Activated CD4-positive, alpha-beta T cell treated with anti-CD3 and anti-CD28 coated beads, Interleukin-2, amount 50 U/mL, for 4 hours (primary cell): ENCODE measurements at places on chromosomes 6 and 20.
A peak's percentile ranks its signal among the peaks of the same experiment; 100 is the strongest.

GRCh38 chr20:10074513-10074912, 39.7 kb downstream of the ANKEF1 start:
- no peak for DNase-seq

DNA sequence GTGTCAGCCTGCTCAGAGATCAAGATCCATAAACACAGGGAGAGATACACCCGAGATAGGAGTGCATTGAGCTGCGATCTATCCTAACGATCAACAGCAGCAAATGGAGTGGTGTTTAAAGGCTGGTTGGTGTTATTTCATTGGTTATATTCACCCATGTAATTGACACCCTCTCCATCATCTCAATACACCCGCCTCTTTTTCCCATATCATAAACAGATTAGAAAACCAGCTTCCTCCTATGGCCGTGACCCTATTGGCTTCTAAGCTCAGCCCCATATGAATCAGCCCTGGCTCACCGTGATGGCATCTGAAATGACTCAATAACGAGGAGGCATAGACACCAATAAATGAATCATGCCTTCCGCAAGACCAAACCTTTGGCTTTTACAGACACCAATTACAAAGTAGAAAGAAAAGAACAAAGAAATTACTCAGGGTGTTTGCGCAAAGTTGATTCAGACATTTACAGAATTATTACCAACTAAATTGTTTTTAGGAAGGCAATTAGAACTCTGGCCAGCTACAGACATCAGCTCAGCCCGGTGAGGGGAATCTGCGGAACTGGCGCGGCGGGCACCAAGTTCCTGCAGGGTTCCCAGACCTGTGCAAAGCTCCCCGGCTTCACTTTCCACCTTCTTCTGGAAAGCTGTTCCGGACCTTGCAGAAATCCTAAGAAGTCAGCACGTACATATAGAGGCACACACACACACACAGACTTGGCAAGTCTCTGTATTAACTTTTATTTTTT, 11.5 kb downstream of the PMEPA1 start:
- peak; percentile 73 for DNase-seq

GRCh38 chr20:41217422-41217821, 80.1 kb downstream of the PLCG1 start:
- DNase-seq: no peak

GRCh38 chr6:108105571-108105970, 31.0 kb upstream of the OSTM1 start:
- DNase-seq: no peak

DNA sequence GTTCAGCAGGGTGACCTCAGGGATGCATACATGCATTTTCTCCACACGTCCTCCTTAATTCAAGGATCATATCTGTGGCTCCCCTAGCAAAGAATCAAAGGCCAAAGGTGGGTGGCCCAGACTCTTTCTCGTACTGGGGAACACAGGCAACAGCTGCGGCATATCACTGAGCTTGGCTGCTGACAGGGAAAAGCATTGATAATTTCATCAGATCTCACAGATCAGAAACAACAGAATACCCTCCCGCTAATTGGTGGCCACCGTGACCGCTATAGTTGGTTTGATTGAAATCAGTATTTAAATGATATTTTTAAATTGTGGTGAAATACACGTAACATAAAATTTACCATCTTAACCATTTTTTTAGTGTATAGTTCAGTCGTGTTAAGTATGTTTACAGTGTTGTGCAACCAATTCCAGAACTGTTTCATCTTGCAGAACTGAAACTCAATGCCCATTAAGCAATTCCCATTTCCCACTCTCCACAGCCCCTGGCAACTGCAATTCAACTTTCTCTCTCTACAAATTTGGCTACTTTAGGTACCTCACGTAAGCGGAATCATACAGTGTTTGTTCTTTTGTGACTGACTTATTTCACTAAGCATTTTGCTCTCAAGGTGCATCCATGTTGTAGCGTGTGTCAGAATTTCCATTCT, 74.7 kb upstream of the TMEM170B start:
- DNase-seq: no peak

DNA sequence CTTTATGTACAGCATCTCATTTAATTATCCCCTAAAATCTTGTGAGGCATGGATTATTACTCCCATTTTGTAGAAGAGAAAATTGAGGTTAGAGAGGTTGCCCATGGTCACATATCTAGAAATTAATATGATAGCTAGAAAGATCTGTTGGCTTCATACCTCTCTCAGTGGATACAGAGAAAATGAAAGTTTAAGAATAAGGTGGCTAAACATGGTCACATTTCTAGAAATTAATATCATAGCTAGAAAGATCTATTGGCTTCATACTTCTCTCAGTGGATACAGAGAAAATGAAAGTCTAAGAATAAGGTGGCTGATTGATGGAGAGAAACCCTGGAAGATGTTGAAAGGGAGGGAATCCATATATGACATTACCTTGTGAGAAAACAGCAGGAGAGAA, 260.7 kb upstream of the MAN1A1 start:
- DNase-seq: no peak

- DNase-seq: no peak
Measured at GRCh38 chr6:94859924-94860323, 717.4 kb upstream of the MANEA start.

DNA sequence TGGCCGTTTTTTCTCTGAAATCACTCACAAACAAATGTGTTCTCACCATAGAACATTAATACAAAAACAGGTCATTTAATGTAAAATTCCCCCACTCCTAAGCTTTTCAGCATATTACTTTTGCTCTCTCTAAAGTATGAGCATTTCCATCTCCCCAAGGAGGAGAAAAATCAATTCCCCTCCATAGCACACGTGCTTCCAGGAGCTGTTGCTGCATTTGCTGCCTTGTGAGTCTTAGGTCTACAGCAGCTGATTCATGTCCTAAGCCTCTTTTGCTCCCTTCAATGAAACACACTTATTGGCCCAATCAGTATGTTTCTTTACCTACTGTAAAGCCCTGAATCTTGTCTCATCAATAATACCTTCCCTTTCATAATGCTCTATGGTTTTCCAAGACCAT, 6.4 kb upstream of the COL9A1 start:
- DNase-seq: no peak

- peak; percentile 26 for DNase-seq
Measured at GRCh38 chr20:46308258-46309157, at the start of gene CDH22. Gene CDH22, minus strand, starts transcription at chr20:46308498. Its CDS starts 57,204 bp downstream, at chr20:46251294.

GRCh38 chr6:47722194-47722593, 23.8 kb downstream of the ADGRF4 start:
- no peak for DNase-seq

DNA sequence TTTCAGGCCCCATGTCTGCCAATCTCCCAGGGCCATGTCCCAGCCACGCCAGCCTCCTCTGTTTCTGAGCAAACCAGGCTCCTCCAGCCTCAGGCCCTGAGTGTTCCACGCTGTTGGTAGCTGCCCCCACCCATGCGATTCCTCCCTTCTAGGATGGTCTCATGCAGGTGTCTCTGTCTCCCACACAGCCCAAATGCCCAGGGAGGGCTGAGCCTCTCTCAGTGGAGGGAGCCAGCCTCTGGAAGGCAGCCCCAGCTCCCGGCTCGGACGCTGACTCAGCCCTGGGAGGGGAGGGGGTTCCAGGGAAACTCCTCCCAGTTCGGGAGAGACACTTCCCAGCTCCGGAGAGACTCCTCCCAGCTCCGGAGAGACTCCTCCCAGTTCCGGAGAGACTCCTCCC, 122.9 kb upstream of the AFDN start:
- DNase-seq: no peak

DNA sequence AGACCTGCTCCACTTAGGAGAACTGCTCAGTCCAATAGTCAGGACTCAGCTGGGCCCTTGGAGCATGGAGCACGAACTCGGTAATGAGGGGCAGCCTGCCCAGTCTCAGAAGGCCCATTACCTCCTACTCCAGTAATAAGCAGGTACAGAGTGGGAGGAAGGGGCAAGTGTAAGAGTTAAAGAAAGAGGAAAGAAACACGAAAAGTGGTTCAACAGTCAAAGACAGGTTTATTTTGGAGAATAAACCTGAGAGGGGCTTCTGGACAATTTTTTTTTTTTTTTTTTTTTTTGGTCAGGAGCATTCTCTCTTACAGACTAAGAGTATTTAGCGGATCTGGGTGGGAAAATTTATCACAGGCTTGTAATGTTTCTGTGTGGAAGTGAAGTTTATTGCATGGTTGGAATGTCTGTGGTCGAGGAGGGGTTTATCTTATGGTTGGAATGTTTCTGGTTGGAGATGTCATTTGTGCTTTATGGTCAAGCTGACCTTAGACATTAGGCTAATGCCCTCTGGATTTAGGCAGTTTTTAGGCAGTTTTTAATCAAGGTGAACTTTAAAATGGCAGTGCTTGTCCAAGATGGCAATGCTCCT, 340.1 kb downstream of the BCKDHB start:
- DNase-seq: no peak

GRCh38 chr20:46362921-46363867, 43.2 kb downstream of the ELMO2 start:
- no peak for DNase-seq

GRCh38 chr6:106199331-106199730, 113.2 kb downstream of the PRDM1 start:
- no peak for DNase-seq

DNA sequence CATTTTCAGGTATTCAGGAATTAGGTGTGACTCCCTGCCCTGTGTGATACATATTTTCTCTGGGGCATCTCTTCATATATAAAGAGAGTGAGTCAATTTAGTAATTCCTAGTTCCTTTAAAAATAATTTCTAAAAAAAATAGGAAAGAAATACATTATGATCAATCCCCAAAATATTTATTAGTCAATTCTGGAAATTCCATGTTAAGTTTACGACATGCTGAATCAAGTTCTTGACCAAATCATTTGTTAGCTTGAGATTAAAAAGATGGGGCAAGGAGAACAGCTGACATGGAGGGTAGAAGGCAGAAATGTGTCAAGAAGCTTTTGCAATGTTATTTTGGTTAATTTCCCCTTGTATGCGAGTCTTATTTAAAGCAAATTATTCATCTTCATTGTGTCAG, 22.7 kb upstream of the PRDM1 start:
- DNase-seq: no peak

- no peak for DNase-seq
Measured at GRCh38 chr6:4352731-4353130, 217.4 kb upstream of the ECI2 start.

DNA sequence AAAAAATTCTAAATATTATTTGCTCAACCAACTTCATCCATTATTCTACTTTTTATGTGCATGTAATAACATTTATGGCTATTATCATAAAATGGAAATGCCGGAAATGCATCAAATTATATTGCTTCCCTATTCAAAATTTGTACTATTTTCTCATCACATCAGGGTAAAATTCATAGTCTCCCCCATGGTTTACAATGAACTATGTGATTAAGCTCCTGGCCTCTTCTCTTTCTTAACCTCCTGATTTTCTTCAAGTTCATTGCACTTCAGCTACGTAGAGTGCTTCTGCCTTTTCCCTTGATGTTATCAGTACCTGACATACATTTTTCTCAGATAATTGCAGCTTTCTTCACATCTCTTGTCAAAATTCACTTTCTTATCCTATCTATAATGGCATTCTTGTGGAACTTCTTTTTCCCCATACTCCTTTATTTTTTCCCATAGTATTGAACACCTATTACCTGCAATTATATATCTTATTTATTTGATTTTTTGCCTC, 699.1 kb upstream of the ADGRB3 start:
- DNase-seq: no peak

DNA sequence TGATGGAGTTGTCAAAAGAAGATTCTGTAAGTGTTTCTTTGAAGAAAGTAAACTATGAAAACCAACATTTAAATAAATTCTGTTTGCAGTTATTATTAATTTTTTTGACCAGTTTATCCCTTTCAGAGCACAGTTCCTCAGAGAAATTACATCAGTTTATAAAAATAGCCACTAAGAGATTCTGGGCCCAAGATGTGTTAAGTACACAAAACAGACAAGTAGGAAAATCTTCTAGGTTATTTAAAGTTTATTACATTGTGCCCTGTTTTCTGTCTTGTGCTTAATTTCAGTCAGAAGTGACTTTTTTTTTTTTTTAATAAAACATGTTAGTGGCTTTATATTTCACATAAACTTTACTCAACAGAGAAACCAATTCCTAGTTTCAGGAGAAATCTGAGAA, 72.3 kb downstream of the ECT2L start:
- no peak for DNase-seq

GRCh38 chr20:12965870-12966251, 42.9 kb upstream of the SPTLC3 start:
- DNase-seq: no peak

GRCh38 chr6:30799210-30799609, 54.9 kb upstream of the IER3 start:
- no peak for DNase-seq

GRCh38 chr6:124393536-124393935, 568.7 kb upstream of the RNF217 start:
- DNase-seq: no peak

GRCh38 chr20:63268671-63269439, 3.8 kb upstream of the ARFGAP1 start:
- no peak for DNase-seq

DNA sequence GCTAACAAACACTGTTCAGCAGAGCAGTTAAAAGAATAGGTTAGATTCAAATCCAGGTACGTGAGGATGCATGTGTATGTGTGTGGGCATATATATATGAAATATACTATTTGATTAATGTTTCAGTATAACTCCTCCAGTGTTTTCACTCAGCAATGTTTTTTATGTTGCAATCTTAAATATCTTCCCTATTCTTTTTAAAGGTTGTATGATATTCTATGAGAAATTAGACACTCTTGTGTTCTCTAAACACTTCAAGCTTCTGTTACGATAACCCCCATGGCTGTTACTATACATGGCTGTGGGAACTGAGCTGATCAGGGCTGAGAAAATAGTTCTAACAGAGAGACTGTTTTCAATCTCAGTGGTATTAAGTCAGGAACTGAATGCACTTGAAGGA, 421.0 kb downstream of the CBLN4 start:
- no peak for DNase-seq

DNA sequence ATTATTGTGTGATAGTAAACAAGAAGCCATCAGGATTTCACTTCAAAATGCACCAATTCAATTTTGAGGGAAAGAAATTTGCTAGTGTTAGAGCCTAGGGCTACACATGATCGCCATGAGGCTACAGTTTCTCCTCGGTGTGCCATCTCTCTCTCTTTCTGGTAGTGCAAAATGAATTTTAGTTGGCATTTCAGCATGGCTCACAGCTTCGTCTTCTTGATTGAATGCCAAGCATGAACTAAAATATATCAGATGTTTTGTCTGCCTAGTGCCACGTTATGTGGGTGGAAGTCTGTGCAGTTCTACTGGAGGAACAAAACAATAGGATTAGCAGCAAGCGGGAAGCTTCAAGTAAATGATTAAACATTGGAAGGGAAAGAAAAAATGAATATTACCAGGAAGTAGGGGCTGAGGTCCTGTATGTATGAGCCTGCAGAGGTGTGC, 6.8 kb upstream of the MRAP2 start:
- no peak for DNase-seq

DNA sequence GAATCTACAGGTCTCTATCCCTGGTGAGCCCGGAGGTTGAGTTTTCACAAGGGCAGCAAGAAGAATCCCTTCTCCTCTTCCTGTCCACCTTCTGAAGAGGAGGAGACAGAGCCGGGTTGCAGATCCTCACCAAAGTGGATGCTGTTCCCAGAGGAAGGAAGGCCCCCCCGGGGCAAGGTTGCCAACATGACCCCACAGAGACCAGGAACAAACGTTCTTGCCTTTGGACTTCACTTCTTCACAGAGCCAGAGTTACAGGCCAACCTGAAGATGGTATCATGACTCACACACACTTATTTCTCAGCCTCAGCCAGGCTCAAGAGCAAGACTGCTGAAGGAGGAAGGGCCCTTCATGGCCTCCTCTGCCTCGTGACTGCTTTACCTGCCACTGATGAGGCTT, 384.3 kb downstream of the CD83 start:
- no peak for DNase-seq
